Bladder microvascular endothelial cell (primary cell): ENCODE measurements at places on chromosomes 5 and 9. TPM values are rescaled to one million over a fixed set of nuclear protein-coding genes. Genes with fewer than 3 reads are reported as not detected.

SLC23A1 gene
- total RNA-seq: not detected in 2 replicates

EGFLAM gene
- total RNA-seq: 0.06 and 0.49 TPM in 2 replicates

RGS3 gene
- 311 and 404 TPM in 2 replicates for total RNA-seq

EPB41L4A gene
- 13.0 and 44.6 TPM in 2 replicates for total RNA-seq

SLC27A4 gene
- 24.1 and 37.9 TPM in 2 replicates for total RNA-seq

ZNG1E gene
- total RNA-seq: 21.5 and 47.8 TPM in 2 replicates

NACC2 gene
- 12.5 and 20.0 TPM in 2 replicates for total RNA-seq

TEX53 gene
- not detected in 2 replicates for total RNA-seq

PTGES gene
- total RNA-seq: 0.32 and 0.94 TPM in 2 replicates

ATP10B gene
- total RNA-seq: under 0.01 and 0.44 TPM in 2 replicates

DNAJB5 gene
- 3.1 and 4.8 TPM in 2 replicates for total RNA-seq

PLPPR1 gene
- 0.19 TPM in 1 of 2 replicates, not detected in the other for total RNA-seq

TTLL11 gene
- 1.5 and 3.5 TPM in 2 replicates for total RNA-seq

NR5A1 gene
- not detected in 2 replicates for total RNA-seq

PHF24 gene
- total RNA-seq: not detected in 2 replicates

PLAC8L1 gene
- not detected in 2 replicates for total RNA-seq

ADGRD2 gene
- under 0.01 TPM in 1 of 2 replicates, not detected in the other for total RNA-seq

MAMDC2 gene
- total RNA-seq: 6.2 and 31.2 TPM in 2 replicates

DMRT3 gene
- total RNA-seq: not detected in 2 replicates

UGT3A2 gene
- total RNA-seq: not detected in 2 replicates

FGD3 gene
- total RNA-seq: under 0.01 TPM in 1 of 2 replicates, not detected in the other

PAX5 gene
- not detected in 2 replicates for total RNA-seq

MELK gene
- 23.6 and 30.0 TPM in 2 replicates for total RNA-seq

SH3GL2 gene
- total RNA-seq: 0.06 TPM in 1 of 2 replicates, not detected in the other

PCDHGA6 gene
- 1.5 and 4.1 TPM in 2 replicates for total RNA-seq

SLC4A9 gene
- total RNA-seq: under 0.01 and 0.19 TPM in 2 replicates
